ENCODE measurements at places on chromosomes 6 and 20. TPM values are rescaled to one million over a fixed set of nuclear protein-coding genes. Genes with fewer than 3 reads are reported as not detected.
A peak's percentile ranks its signal among the peaks of the same experiment; 100 is the strongest.

DNA sequence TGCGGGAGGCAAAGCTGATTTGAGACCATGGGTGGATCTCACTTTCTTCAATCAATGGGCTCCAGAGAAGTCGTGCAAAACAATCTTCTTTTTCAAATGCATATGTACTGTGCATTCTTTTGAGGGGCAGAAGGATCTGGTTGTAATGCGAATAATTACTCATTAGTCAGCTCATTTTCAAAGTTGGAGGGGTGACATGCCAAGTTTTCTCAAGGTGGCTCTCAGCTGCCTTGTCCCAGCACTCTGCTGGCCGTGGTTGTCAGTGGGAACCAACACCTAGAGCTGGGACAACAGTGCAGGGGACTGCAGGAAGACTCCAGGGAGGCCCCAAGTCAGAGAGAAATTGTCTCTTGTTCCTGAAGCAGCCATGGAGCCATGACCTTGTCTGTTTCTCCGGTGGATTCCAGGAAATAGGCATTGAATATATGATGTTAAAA, 25.3 kb downstream of the MYT1 start:
- no peak for DNase-seq
- peaks cover 9% of the 10 kb centered on the region for H3K27me3 ChIP-seq
- H3K4me3 ChIP-seq: no peak overlapping the region
- H3K27ac ChIP-seq: no peak overlapping the region

DNA sequence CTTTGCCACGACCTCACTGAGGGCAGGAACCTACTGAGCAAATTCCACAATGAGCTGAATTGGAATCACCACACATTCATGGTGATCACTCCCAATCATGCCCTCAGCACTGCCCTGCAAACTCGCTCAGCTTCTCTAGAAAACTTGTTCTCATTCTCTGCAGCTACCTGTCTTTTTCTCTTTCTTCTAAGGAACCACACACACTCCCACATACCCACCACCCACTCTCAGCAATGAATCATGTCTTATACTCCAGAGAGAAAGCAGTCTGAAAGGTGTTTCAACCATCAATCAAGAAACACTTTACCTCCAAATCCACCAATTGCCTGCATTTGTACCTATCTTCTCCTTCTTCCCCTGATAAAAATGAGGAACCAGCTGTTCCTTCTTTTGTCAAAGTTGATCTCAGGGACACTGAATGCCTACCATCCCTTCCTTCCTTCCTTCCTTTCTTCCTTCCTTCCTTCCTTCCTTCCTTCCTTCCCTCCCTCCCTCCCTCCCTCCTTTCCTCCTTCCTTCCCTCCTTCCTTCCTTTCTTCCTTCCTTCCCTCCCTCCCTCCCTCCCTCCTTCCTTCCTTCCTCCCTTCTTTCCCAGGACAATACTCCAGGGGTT, 84.6 kb upstream of the SGK1 start:
- H3K4me3 ChIP-seq: no peak overlapping the region
- H3K27ac ChIP-seq: no peak overlapping the region
- H3K4me1 ChIP-seq: no peaks in the 10 kb centered on the region
- no peaks in the 10 kb centered on the region for H3K27me3 ChIP-seq
- DNase-seq: no peak
- H3K36me3 ChIP-seq: no peaks in the 10 kb centered on the region

GRCh38 chr6:125963817-125964216, 7.2 kb downstream of the HINT3 start:
- H3K27ac ChIP-seq: no peak overlapping the region
- H3K4me3 ChIP-seq: no peak overlapping the region
- no peaks in the 10 kb centered on the region for H3K27me3 ChIP-seq
- H3K36me3 ChIP-seq: no peaks in the 10 kb centered on the region
- H3K4me1 ChIP-seq: no peaks in the 10 kb centered on the region

Gene MUC22
- total RNA-seq: 0.05 TPM

- peaks cover 44% of the 10 kb centered on the region for H3K36me3 ChIP-seq
- peaks cover 6% of the 10 kb centered on the region for H3K4me1 ChIP-seq
- peak overlapping the region; percentile 54 for H3K27ac ChIP-seq
- no peaks in the 10 kb centered on the region for H3K27me3 ChIP-seq
Measured at GRCh38 chr6:152232501-152233151, 404.5 kb downstream of the SYNE1 start.

DNA sequence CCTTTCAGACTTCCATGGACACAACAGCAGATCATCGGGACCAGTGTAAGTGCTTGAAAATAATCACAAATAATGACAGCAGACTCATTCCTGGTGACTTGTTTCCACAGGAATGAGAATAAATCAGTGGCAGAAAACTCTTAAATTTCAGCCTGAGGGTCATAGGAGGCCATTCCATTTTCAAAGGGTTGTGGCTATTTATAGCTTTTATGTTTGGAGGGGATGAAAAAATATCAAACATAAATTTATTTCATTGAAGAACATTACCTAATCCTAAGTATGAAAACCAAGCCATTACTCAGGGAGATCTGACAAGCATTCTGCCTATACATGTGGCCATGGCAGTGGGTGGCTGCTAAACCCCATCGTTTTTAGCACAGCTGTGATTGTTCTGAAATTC, 173.6 kb upstream of the CNR1 start:
- peak; percentile 23 for DNase-seq
- no peaks in the 10 kb centered on the region for H3K36me3 ChIP-seq
- peaks cover 3% of the 10 kb centered on the region for H3K4me1 ChIP-seq
- H3K4me3 ChIP-seq: no peak overlapping the region

Gene CALHM5
- total RNA-seq: 1.8 TPM

DNA sequence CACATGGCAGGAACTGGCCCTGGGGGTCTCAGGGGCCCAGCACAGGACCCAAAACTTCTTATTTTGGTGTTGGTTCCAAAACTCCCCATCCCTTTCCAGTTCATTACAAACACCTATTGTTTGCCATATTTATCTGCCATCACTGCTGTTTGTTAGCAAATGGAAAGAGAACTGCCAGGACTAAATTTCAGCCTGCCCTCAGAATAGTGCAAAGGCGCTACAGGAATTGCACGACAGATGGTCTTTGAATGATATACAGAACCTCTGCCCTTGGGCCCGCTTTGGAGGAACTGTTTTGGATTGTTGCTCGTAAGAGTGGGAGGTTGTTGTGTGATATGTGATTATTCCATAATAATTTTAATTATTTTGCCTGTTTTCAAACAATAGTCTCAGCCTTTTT, 199.0 kb upstream of the FBXL4 start:
- no peaks in the 10 kb centered on the region for H3K4me1 ChIP-seq
- H3K36me3 ChIP-seq: no peaks in the 10 kb centered on the region
- H3K27ac ChIP-seq: no peak overlapping the region
- no peak overlapping the region for H3K4me3 ChIP-seq

Gene RARS2
- 48.3 TPM for total RNA-seq

DNA sequence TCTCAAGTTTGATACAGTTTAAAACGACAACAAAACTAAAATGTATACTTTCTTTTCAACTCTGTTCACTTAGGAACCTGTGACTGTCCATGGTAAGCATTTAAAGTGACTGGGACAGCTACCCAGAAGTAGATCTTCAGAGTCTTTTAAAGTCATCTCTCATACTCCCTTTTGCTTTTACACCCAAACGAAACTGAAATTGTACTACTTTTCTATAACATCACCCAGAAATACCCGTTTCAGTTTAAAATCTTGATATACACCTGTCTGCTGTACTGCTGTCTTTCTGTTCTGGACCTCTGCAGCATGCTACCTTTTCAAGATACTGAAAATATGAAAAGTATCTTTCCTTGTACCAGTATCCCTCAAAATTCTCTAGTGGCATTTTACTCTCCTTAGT, 170.4 kb upstream of the THEMIS start:
- no peaks in the 10 kb centered on the region for H3K27me3 ChIP-seq
- peaks cover 3% of the 10 kb centered on the region for H3K36me3 ChIP-seq
- peaks cover 14% of the 10 kb centered on the region for H3K4me1 ChIP-seq
- no peak for DNase-seq
- H3K27ac ChIP-seq: no peak overlapping the region

GRCh38 chr20:3698591-3699001, 13.8 kb downstream of the SIGLEC1 start:
- H3K27ac ChIP-seq: no peak overlapping the region
- H3K4me1 ChIP-seq: no peaks in the 10 kb centered on the region
- no peaks in the 10 kb centered on the region for H3K36me3 ChIP-seq
- DNase-seq: no peak
- H3K27me3 ChIP-seq: no peaks in the 10 kb centered on the region

- H3K4me3 ChIP-seq: no peak overlapping the region
- H3K27ac ChIP-seq: no peak overlapping the region
- H3K36me3 ChIP-seq: no peaks in the 10 kb centered on the region
- no peaks in the 10 kb centered on the region for H3K27me3 ChIP-seq
Measured at GRCh38 chr6:127956956-127957355, 56.1 kb upstream of the THEMIS start.

DNA sequence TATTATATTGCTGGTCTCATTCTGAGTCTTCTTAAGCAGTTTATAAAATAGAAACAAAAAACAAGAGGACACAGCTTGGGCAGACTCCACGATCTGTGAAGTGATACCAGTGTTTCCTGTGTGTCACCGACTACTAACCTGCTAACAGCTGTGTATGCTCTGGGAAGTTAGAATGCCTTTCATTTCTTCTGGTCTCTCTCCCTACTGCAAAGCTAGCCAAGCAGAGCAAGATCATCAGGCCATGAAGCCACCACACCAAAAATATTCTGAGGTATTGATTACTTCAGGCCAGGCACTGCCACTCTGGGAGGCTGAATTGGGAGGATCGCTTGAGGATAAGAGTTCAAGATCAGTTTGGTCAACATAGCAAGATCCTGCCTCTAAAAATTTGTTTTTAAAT, 46.9 kb upstream of the SMIM29 start:
- no peak overlapping the region for H3K27ac ChIP-seq
- no peaks in the 10 kb centered on the region for H3K4me1 ChIP-seq
- DNase-seq: no peak
- H3K27me3 ChIP-seq: no peaks in the 10 kb centered on the region
- peaks cover 6% of the 10 kb centered on the region for H3K36me3 ChIP-seq
- H3K4me3 ChIP-seq: no peak overlapping the region

GRCh38 chr6:88562353-88563276, 396.5 kb upstream of the CNR1 start:
- no peak overlapping the region for H3K4me3 ChIP-seq
- H3K4me1 ChIP-seq: no peaks in the 10 kb centered on the region
- no peak overlapping the region for H3K27ac ChIP-seq
- no peaks in the 10 kb centered on the region for H3K27me3 ChIP-seq
- no peak for DNase-seq
- H3K36me3 ChIP-seq: no peaks in the 10 kb centered on the region

DNA sequence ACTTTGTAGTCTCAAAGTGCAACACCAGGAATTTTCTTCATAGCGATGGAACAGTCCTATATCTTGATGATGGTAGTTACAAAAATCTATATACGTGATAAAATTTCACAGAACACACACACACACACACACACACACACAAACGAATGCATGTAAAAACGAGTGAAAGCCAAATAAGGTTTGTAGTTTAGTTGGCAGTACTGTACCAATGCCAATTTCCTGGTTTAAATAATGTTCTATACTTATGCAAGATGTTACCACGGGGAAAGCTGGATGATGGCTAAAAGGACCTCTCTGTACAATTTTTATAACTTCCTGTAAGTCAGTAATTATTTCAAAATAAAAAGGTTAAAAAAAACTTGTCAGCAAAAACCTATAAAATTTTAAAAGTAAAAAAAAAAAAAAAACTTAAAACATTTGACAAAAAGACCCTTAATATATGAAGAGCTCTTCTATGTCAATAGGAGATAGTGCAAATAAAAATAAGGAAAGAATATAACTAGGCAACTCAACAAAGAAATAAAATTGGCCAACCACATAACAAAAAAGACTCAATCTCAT, 37.6 kb downstream of the PDSS2 start:
- H3K27me3 ChIP-seq: no peaks in the 10 kb centered on the region
- no peak overlapping the region for H3K4me3 ChIP-seq
- no peak for DNase-seq
- no peaks in the 10 kb centered on the region for H3K36me3 ChIP-seq
- no peak overlapping the region for H3K27ac ChIP-seq
- no peaks in the 10 kb centered on the region for H3K4me1 ChIP-seq

DNA sequence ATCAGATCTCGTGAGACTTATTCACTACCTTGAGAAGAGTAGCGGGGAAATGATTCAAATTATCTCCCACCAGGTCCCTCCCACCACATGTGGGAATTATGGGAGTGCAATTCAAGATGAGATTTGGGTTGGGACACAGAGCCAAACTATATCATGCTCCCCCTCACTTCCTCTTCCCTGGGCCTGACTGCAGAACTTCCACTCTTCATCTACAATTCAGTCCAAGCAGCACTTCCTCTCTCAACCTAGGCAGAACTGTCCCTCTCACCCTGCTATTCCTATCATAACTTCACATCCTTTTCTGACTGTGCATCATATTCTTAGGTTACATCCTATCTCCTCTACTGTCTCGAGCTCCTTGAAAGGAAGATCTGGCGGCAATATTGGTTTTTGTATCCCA, 184.0 kb upstream of the HDDC2 start:
- no peak overlapping the region for H3K4me3 ChIP-seq
- no peak for DNase-seq
- H3K27me3 ChIP-seq: no peaks in the 10 kb centered on the region
- H3K36me3 ChIP-seq: no peaks in the 10 kb centered on the region
- H3K27ac ChIP-seq: no peak overlapping the region

DNA sequence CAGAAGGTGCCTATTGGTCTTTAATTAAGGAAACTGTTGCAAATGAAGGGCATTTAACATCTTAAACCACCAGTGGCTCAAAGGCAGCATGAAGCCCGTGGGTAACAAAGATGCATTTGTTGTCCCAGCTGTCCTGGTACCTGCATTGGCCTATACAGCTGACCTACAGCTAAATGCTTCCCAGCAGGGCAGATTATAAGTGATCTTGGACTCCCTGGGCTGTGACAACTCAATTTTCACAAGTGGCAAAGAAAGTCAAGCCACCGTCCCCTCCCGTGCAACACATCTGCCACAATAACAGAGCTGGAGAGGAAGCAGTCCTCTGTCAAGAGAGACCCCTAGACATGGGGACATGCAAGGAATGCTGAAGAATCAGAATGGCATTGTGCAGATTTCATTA, 31.5 kb upstream of the EDN3 start:
- no peak overlapping the region for H3K4me3 ChIP-seq
- no peak overlapping the region for H3K27ac ChIP-seq
- DNase-seq: no peak
- H3K36me3 ChIP-seq: no peaks in the 10 kb centered on the region

Gene DOK5
- 0.82 TPM for total RNA-seq

Gene BPIFB4
- total RNA-seq: not detected

Gene MRAP2
- total RNA-seq: 0.20 TPM

GRCh38 chr6:40640599-40641227, 53.5 kb upstream of the LRFN2 start:
- H3K27ac ChIP-seq: no peak overlapping the region
- no peak for DNase-seq
- no peaks in the 10 kb centered on the region for H3K36me3 ChIP-seq

DNA sequence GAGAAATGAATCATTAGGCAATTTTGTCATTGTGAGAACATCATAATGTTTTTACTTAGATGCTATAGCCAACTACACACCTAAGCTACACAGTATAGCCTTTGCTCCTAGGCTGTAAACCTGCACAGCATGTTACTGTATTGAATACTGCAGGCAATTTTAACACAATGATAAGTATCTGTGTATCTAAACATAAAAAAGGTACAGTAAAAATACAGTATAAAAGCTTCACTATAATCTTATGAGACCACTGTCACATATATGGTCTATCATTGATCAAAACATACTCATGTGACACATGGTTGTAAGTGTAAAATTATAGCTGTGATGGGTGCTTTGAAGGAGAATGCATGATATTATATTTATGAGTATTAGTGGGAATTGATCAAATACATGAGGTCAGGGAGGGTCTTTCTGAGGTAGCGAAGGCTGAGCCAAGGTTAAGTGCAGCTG, 29.2 kb upstream of the CCN2 start:
- DNase-seq: no peak
- H3K4me1 ChIP-seq: peaks cover 41% of the 10 kb centered on the region
- no peak overlapping the region for H3K4me3 ChIP-seq
- H3K36me3 ChIP-seq: no peaks in the 10 kb centered on the region
- H3K27ac ChIP-seq: peak overlapping the region; percentile 43
